ENCODE measurements at places on chromosomes 6 and 20.

DNA sequence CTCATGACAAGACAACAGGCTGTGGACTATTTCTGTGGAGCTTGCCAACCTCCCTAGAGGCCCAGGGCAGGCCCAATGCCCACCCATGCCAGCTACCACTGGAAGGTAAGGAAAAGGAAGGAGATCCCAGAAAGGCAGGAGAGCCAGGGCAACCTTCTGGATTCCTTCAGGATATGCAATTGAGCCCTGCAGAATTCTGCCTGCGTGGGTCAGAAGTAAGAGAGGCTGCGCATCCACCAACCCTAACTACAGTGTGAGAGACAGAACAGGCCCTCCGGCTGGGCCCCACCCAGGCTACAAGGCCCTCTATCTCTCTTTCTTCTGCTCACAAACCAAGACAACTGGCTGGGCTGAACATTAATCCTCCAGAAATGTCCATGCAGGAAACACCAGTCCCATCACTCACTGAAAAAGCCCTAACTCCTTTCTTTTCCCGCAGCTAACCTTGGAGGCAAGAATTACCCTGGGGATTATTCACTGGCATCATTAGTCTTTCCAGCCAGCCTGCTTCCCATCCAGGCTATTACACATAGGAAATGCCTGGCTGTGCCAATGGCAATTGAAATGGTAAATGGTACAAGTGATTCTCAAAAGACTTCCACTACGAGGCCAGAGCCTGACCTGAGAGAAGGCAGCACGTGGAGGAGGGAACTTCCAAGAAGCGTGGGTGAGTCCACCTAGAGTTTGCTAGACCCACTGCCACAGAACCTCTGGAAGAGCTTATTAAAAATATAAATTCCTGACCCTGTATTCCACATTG is 15.2 kb downstream of the MAP1LC3A start:
- DNase-seq, result no peak

GRCh38 chr20:36684747-36685146 is 38.8 kb upstream of the SLA2 start:
- DNase-seq, result no peak

DNA sequence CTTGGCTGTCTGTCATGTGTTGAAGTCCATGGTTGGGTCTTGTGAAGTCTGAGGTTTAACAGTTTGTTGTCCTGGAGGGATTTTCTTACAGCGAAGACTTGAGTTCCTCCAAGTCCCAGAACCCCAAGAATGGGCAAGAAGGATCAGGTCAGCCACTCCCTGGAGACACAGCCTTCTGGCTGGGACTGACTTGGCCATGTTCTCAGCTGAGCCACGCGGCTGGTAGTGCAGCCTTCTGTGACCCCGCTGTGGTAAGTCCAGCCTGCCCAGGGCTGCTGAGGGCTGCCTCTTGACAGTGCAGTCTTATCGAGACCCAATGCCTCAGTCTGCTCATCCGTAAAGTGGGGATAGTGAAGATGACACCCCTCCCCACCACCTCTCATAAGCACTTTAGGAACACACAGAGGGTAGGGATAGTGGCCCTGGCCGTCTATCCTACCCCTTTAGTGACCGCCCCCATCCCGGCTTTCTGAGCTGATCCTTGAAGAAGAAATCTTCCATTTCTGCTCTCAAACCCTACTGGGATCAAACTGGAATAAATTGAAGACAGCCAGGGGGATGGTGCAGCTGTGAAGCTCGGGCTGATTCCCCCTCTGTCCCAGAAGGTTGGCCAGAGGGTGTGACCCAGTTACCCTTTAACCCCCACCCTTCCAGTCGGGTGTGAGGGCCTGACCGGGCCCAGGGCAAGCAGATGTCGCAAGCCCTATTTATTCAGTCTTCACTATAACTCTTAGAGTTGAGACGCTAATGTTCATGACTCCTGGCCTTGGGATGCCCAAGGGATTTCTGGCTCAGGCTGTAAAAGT is 43.5 kb downstream of the SIRPA start:
- no peak for DNase-seq

GRCh38 chr6:27251606-27252251 is 4.2 kb downstream of the PRSS16 start:
- DNase-seq, result peak; percentile 59

GRCh38 chr20:37559312-37560027 is 31.8 kb upstream of the BLCAP start:
- no peak for DNase-seq
